Upper lobe of left lung (tissue), 6 donors: ENCODE measurements at places on chromosomes 6 and 20. TPM values are rescaled to one million over a fixed set of nuclear protein-coding genes. Genes with fewer than 3 reads are reported as not detected.

- peaks cover 56% of the 10 kb centered on the region for H3K36me3 ChIP-seq
- no peaks in the 10 kb centered on the region for H3K4me1 ChIP-seq
- DNase-seq, result no peak
Observed at GRCh38 chr6:41588111-41588510, 41.9 kb downstream of the FOXP4 start.

- H3K27me3 ChIP-seq, result no peaks in the 10 kb centered on the region
- H3K4me1 ChIP-seq, result no peaks in the 10 kb centered on the region
- no peak for DNase-seq
- no peak overlapping the region for H3K27ac ChIP-seq
Observed at GRCh38 chr6:154388803-154389202, 32.2 kb upstream of the IPCEF1 start.

DNA sequence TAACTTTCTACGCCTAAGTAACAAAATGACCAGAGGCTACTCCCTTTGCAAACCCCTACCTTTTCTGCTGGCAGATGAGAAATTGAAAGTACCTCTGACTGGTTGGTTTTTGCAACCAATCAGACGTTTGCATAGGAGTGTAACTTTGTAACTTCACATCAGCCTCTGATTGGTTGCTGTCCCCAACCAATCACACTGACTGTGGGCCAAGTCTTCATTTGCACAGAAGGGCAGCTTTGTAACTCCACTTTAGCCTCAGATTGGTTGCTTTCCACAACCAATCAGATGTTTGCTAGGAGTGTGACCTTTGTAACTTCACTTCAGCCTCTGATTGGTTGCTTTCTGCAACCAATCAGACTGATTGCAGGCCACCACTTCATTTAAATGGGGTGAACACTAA lies 89.1 kb downstream of the ME1 start:
- H3K4me3 ChIP-seq, result no peak overlapping the region
- no peaks in the 10 kb centered on the region for H3K27me3 ChIP-seq
- no peak overlapping the region for H3K27ac ChIP-seq
- H3K4me1 ChIP-seq, result no peaks in the 10 kb centered on the region
- no peaks in the 10 kb centered on the region for H3K36me3 ChIP-seq
- no peak for DNase-seq

DNA sequence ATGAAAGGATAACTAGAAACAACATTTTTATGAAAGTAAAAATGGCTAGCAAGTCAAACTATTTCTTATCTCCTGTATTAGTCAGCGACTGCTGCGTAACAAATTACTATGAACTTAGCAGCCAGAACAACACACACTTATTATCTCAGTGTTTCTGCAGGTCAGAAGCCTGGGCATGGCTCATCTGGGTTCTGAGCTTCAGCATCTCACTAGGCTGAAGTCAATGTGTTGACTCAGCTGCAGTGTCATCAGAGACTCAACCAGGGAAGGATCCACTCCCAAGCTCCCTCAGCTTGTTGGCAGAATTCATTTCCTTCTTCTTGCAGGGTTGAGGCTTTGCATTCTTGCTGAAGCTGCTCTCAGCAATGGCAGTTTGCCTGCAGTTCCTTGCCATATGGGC lies 33.2 kb upstream of the IGF2R start:
- no peak overlapping the region for H3K27ac ChIP-seq
- H3K4me1 ChIP-seq, result no peaks in the 10 kb centered on the region
- no peak overlapping the region for H3K4me3 ChIP-seq
- H3K36me3 ChIP-seq, result no peaks in the 10 kb centered on the region
- no peak for DNase-seq

FOXF2 gene
- total RNA-seq, result 6.3 TPM

LY6G6D gene
- not detected for total RNA-seq
